T-helper 2 cell treated with Interferon-gamma antibody and Interleukin-4, amounts not matched to agents 5 μg/mL and 100 μg/mL, for 36 hours (primary cell): ENCODE measurements at places on chromosomes 2 and 18.

DNA sequence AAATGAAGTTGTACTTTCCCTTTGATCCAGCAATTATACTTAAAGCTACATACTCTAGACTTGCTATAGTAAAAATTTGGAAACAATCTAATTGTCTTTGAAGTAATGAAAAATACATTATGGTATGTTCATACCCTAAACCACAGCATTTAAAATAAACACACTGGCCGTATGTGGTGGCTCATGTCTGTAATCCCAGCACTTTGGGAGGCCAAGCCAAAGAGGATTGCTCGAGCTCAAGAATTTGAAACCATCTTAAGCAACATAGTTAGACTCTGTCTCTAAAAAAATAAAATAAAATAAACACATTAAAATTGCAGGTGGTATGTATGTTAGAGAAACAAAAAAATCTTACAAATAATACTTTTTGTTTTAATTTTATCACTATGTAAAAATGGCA, 208.1 kb upstream of the KLHL14 start:
- DNase-seq: no peak

DNA sequence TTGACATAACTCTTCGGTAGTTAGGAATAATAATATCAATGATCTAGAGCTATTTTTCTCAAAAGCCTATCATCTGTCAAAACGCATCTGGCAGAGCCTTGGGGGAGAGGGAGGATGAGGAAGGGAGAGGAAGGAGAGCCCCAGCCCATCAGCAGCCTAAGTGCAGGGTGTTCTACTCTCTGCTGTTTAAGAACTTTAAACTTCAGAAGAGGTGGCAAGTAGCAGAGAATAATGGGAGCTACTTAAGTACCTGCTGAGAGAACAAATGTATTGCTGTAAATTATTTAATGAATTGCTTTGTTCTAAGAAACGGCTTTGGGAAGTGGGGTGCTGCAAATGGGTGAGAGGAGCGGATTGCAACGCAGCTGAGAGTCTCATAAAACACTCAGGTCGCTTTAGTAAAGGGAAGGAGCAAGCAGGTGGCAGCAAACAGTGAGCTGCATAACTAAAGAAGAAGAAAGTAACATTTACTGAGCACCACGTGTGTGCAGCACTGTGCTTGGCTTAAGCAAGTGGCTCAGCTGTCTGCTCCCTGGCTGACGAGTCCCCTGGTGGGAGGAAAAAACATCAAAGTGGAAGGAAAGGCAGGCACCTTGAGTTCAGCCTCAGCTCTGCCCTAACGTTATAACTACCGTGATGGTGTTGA, 26.3 kb upstream of the SH3RF3 start:
- DNase-seq: no peak

DNA sequence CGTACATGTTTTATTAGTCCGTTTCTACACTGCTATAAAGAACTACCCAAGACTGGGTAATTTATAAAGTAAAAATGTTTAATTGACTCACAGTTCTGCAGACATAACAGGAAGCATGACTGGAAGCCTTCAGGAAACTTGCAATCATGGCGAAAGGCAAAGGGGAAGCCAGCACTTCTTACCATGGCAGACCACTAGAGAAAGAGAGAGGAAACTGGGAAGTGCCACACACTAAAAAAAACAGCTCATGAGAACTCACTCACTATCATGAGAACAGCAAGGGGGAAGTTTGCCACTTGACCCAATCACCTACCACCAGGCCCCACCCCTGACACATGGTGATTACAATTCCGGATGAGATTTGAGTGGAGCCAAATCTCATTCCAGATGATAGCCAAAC, 466.2 kb downstream of the IRS1 start:
- DNase-seq: no peak

DNA sequence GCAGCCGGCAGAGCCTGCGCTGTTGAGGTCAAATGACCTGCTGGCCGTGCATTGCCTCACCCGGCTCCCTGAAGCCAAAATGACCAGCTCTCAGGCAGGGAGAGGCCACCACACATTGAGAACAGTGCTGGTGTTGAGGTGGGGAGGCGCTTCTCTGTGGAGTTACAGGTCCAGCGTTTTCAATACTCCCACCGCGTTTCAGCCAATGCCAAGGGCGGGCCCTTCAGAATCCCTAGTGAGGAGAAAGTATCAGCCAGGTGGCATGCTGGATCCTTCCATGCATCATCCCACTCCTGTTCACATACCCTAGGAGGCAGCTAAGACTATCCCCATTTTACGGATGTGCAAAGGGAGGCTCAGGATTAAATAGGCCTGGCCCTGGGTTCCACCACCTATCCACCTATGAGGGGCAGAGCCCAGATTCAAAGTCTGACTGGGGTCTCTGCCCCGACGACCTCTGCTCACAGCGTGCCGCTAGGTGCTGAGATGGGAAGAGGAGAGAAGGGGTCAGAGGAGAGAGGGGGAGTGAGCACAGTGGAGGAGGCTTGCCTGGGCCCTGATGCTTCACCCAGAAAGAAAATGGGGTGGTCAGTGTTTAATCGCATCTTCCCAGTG, 137.6 kb upstream of the ID2 start:
- no peak for DNase-seq

GRCh38 chr2:47300609-47301276, 102.2 kb upstream of the MSH2 start:
- no peak for DNase-seq

DNA sequence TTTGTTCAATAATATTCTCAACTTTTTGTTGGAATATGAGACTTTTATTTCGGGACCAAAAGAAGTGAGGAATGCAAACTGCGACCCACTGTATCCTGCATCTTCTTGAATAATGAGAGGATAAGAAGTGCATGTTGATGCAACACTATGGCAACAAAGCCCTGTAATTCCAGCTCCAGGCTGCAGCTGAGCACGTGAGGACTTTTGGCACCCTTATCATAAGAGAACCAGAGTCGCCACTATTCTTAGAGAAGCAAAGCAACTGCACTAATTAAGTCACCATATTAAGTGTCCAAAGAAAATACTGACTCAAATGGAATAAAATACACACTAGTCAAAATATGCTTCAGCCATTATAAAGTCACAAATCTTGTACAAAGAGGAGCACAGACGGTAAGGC, 65.8 kb downstream of the FAM210A start:
- no peak for DNase-seq

GRCh38 chr2:72950558-72951255, 33.4 kb downstream of the EMX1 start:
- no peak for DNase-seq

GRCh38 chr2:179764710-179765109, 96.7 kb downstream of the ZNF385B start:
- no peak for DNase-seq

DNA sequence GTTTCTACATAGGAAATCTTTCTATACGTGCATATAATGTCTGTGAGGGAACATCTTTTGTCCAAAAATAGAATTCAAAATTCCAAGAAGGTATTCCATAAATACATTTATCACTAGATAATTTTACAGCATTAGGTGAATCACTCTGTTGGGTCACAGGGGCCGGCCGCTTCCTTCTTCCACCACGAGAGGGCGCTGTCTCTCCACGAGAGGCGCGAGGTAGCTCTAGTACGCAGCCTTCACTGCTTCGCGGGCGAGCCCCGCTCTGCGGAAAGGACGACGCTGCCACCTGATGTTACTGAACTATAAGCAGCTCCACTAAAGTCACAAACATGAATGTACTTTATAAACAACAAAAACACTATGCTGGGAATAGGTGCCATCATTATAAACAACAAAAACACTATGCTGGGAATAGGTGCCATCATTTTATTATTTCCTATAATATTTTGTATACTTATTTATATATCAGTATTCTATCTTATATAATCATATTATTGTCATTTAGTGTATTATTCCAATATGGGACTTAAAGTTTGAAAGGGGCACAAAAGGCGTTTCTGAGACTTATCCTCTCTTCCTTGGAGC, 69.4 kb upstream of the REV1 start:
- peak; percentile 63 for DNase-seq

GRCh38 chr18:43012951-43013350, 102.5 kb downstream of the RIT2 start:
- no peak for DNase-seq

DNA sequence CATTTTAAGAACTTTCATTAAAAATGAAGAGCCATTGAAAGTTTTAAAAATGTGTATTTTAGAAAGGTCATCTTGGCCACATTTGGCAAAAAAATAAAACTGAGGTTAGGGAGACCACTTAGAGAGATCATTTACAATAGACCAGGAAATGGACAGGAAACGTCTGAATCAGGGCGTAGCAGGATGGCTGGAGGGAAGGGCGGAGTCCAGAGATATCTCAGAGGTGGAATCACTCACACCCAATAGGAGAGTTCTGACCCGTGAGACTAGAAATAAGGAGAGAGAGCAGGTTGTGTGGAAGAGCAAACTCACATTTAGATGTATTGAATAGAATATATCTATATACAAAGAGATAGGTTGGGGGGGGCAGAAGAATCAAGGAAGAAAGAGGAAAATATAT, 373.4 kb downstream of the METTL4 start:
- no peak for DNase-seq

DNA sequence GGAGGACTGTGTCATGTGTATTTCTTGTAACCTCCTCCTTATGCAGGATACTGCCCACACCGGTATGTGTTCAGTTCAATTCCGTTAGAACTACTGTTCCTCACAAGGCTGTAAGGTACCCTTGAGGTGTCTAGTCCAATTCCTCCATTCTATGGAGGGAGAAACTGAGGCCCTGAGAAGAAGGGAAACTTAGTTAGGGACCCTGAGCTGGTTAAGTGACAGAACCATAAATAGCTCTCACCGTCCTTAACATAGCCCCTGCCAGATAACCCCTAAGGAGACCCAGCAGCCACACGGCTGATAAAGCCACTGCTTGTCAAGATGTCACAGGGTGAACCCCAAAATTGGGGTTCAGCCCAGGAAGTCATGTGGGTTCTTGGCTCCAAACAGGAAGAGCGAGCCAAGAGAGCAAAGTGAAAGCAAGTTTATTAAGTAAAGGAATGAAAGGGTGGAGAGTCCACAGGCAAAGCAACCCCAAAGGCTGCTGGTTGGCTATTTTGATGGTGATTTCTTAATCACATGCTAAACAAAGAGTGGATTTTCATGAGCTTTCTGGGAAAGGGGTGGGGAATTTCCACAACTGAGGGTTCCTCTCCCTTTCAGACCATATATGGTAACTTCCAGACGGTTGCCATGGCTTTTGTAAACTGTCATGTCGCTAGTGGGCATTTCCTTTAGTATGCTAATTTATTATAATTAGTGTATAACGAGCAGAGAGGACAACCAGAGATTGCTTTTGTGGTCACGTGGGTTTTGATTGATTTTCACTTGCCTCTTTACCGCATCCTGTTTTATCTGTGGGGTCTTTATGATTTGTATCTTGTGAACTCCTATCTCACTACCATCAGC, 83.4 kb upstream of the RTN4 start:
- peak; percentile 40 for DNase-seq

DNA sequence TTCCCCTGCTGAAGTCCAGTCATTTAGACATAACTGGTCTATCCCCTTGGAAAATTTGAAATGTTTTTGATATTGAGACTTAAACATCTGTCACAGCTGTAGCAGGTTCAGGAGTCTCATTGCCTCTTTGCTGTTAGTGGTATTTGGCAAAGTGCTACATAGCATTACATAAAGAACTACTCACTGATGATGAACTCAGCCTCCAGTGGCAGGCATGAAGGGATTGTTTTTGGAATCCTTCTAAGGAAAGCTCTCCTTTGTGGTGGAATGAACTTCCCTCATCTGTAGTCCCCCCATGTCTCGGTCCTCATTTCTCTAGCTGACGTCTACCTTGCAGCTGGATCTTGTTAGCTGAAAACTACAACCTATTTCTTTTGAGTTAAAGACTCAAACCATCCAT, 111.6 kb downstream of the TACR1 start:
- DNase-seq: no peak

- no peak for DNase-seq
Measured at GRCh38 chr2:121501554-121501953, 29.1 kb upstream of the RNU4ATAC start.

DNA sequence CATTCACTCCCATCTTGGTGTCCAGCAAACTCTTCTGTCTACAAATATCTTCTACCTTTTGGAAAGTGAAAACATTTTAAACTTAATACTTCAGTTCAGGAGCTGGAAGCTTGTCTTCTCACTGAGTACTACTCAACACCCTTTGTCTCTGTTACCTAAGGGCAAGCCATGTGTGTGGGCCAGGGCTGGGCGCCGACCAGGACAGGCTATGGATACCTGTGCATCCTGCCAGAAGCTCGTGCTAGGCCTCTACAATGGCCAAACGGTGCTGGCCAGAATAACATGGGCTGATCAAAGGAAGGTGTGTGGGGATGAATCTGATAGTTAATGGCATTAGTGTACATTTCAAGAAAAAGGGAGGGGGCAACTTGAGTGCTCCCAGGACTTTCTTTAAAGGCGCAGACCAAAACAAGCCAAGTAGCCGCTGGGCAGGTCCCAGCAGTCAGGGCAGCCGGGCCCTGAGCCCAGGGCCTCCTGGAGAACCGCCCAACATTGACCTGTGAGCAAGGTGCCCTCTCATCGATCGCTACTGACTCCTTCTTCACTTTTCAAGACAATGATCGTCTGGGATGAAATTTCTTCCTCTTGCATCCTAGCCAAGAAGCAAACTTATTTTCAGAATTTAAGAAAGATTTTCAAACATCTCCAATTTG, 29.0 kb upstream of the ID2 start:
- DNase-seq: no peak

- no peak for DNase-seq
Measured at GRCh38 chr18:68972176-68972575, 174.3 kb downstream of the CCDC102B start.

GRCh38 chr2:149221898-149222297, 108.5 kb upstream of the LYPD6 start:
- DNase-seq: no peak

DNA sequence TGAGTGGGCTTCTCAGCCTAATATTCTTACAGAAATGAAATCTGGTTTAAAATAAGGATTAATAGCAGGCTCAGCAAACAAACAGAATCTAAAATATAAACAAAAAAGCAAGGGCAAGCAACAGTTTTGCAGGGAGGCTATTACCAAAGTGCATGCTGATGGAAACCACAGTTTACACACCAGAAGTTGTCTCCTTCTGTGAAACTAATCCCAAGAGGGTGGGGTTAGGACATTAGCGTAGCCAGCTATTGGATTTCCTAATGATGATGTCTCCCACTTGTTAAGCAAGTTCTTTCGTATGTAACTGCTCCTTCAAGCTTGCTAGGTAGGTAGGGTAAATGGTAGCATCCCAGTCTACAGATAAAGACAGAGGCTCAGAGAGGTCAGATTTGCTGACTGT, 65.0 kb upstream of the TSPYL6 start:
- DNase-seq: no peak

DNA sequence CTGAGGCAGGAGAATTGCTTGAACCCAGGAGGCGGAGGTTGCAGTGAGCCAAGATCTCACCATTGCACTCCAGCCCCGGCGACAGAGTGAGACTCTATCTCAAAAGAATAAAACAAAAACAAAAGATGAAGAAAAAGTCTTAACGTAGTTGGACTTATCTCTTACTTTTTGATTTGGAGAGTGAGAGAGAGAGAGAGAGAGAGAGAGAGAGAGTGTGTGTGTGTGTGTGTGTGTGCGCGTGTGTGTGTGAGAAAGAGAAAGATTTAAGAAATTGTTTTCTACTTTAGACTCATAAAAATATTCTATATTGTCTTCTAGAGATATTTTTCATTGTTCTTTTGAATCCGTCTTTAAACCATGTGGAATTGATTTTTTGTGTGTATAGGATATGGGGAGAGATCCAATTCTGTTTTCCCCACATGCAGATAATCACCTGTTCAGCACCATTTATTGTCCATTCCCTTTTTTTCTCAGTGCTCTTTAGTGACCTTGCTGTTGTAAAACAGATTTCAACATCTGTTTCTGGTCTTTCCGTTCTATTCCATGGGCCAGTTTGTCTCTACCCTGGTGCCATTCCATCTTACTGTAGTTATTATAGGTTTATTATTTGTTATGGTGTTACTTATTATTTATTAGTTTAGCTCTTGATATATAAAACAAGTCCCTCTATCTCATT, 53.5 kb downstream of the KCMF1 start:
- DNase-seq: no peak
